T-helper 9 cell (primary cell): ENCODE measurements at places on chromosomes 1 and 21.
A peak's percentile ranks its signal among the peaks of the same experiment; 100 is the strongest.

- DNase-seq: no peak
These were observed 667 bp upstream of the CYB561D1 start for GRCh38 chr1:109493227-109493626.

GRCh38 chr1:116495535-116495934 lies 75.3 kb downstream of the CD58 start:
- DNase-seq: no peak

DNA sequence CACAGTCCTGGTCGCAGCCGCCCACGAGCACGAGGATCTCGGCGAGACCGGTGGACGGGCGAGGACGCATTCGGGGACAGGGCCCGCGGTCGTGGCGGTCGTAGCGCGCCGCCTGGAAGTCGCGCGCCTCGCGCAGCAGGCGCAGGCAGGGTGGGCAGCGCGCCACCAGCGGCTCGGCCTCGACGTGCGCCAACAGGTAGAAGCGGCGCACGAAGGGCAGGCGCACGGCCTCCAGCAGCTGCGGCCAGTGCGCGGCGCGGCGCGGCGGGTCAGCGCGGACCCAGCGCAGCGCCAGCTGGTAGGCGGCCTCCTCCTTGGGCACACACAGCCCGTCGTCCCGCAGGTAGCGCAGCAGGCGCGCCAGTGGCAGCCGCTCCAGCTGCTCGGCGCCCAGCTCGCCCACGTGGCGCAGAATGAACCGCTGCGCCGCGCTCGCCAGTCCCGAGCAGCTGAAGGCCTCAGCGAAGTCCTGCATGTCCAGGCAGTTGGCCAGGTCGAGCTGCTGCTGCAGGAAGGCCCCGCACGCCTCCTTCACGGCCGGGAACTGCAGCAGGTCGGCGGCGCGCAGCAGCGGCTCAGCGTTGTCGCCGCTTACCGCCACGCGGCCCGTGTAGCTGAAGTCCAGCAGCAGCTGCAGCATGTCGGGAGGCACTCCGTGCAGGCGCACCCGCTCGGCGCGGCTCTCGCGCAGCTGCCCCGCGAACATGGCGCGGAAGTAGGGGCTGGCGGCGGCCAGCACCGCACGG lies 573 bp downstream of the KLHL21 start:
- DNase-seq: no peak

GRCh38 chr1:4468804-4469514 lies 185.4 kb upstream of the AJAP1 start:
- no peak for DNase-seq

- DNase-seq: no peak
These were observed 2.7 kb downstream of the KHDC4 start for GRCh38 chr1:155931332-155932038.

DNA sequence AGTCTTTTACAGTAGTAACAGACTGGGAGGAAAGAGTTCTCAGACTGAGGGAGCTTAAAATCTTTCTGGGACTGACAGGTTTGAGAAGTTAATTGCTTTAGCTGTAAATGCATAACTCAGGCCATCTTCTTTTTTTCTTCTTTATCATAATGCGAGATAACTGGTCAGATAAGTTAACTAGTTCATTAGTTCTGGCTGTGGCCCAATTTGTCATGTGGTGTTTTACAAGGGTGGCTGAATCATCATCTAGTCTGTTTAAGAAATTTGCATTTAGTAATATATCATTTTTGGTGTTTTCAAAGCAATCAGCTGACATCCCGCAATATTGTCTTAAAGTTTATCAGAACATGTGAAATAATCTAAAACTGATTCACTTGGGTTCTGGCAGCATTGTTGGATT lies 14.0 kb downstream of the HSD3B2 start:
- DNase-seq: no peak

DNA sequence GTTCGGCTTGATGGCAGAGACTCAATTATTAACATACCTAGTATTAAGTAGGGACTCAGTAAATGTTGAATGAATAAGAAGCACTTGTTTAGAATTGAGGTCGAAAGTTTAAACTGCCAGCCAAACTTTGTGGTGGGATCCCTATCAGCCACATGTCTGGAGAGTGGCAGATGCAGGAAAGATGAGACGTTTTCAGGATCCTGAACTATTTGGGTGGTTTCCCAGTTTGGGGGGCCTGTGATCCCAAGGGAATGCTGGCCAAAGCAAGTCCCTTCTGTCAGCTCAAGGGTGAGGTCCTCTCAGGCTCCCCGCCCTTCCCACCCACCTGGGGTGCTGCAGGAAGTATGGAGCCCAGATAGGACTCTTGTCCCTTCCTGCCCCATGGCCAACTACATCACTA lies 38.6 kb downstream of the KCNC4 start:
- DNase-seq: no peak

- peak; percentile 64 for DNase-seq
These were observed at the start of gene KCNA3 for GRCh38 chr1:110674337-110675059. Gene KCNA3 (minus strand): TSS chr1:110674940. CDS start chr1:110674809, 131 bp downstream.

DNA sequence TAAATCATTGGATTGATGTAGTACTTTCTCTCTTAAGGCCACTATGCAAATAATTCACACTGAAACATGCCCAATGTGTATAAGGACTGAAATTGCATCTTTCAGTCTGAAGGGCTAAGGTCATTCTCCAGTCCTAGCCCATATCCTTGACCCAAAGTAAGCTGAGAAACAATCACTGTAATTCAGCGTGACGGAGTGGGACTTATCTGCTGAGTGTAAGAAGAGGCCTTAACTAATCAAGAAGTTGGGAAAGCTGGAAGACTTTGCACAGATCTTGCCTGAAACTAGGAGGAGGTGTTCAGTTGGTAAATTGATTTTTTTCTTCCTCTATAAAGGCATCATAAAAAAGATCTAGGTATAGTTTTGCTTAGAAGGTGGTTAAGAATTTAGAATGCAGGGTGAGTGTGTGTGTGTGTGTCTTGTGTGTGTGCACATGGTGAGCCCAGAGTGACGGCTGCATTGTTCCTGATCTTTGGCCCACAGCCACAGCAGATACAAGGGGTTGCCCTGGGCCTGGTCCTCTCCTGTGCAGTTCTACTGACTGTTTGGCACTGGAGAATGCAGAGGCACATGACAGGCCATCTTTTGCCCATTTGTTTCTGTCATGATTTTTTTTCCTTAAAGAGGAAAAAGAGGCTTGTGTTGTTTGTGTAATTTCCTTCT lies 13.3 kb upstream of the PPP2R5A start:
- no peak for DNase-seq

- no peak for DNase-seq
These were observed 4.7 kb upstream of the DENND2D start for GRCh38 chr1:111204983-111205713.

DNA sequence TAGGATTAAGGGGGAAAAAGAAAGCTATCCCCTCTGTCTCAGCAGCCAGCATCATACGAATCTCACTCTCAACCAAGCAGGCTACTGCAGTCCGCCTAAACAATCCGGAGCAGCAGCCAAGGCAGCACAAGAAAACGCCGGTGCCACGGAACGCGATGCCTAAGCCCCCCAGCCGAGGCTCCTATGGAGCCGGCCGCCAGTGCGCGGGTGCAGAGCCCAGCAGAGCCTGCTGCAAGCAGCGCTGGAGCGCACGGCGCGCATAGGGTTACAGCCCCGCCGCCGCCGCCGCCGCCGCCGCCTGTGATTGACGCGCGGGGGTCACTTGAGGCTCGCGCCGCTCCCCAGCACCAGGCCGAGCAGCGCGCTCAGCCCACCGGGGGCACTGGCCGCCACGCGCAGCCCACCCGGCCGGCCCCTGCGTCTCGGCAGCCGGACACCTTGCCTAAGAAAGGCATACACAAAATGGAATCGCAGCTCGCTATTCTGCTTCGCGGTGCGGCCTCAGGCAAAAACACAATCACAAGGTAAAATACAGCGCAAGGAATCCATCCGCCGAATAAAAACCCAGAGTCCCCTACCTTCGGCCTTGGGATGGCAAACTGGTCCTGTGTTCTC lies 780 bp downstream of the HIVEP3 start:
- DNase-seq: peak; percentile 45

DNA sequence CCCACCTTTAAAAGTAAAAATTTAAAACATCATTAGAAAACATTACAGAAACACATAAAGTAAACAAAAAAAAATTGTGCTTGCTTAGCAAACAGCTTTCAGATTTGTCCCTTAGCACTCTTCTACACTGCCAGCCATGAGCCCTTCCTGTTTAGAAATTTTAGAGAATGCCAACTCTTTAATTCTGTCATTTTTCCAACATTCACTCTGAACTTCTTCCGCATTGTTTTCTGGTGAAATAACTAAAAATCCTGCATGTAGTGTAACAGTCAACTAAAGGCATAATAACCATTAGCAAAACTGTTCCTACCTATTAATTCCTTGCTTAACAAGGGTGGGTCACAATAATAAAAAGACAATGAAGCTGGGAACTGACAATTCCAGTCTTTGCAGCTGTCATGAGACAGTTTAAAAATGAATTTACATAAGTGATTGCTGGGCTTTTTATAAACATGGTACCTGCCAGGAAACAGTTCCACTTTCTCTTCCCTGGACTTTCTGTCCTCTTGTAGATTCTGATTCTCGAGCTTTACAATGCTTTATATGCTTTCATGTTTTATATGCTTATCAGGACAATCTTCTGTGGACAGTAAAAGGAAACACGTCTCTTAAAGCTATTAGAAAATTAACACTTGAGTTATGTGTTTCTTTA lies 19.0 kb downstream of the GNG12 start:
- no peak for DNase-seq

GRCh38 chr1:42924082-42924850 lies 34.4 kb downstream of the SLC2A1 start:
- peak; percentile 88 for DNase-seq

DNA sequence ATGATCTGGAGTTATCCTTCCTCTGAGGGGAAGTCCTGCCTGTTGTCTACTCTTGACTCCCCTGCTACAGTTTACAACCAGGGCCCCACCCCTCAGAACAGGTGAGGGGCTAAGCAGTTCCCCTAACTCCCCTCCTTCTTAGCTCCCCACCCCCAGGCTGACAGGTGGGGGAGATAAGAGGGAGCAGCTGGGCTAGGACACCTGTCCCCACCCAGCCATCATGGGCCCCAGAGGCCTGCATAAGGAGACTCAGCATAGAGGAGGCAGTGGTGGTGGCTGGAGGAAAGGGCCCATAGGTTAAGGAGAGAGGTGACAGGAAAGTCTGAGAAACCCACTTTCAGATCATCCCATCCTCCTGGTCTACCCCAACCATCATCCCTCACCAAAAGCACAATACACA lies 6.8 kb downstream of the MEF2D start:
- no peak for DNase-seq

DNA sequence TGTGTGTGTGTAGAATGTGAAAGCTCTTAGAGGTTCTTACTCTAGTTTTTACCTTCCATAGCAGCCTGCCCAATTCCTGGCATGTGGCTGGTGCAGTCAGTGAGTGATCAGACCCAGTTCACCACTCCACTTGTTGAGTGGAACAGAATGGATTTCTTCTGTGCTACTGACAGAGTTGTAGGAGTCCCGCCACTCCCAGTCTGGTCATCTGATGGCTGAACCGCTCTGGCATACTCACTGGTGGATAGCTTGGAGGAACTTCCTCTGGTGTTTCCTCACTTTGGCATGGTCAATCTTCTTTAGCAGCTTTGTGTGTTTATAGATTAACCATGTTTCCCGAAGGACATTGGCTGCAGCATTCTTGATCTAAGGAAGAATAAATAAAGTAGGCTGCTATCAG lies 106.7 kb upstream of the ADAR start:
- DNase-seq: no peak

GRCh38 chr21:23507501-23507900 lies 2099.8 kb downstream of the MRPL39 start:
- no peak for DNase-seq

GRCh38 chr1:192668409-192668983 lies 32.5 kb downstream of the RGS13 start:
- no peak for DNase-seq

GRCh38 chr1:240152611-240153297 lies 61.1 kb downstream of the FMN2 start:
- DNase-seq: no peak

DNA sequence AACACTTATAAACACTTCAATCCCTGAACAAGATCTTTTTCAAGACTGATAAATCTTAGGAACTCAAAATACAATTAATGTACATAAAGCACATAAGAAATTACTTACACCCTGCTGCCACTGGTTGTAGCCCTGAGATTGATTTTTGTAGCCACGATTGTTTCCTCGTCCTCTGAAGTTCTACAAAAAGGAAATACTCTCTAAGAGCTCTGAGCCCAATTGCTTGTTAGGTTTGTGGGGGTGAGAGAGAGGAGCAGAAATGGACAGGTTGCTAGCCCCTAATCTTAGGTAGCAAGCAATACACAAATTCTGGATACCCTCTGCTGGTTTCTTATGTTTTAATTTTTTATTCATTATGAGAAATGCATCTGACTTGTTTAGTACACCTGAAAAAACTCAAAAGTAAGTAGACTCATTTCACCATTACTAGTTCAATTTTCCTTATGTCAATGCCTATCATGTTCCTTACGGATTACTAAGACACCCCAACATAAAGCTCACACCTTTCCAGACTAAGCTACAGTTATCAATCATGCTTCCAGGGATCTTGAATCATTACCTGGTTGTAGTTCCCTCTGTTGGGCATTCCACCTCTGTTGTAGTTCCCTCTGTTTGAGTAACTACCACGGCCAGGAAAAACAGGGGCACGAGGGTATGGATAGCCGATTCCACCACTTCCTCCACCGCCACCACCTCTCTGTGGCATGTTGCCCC lies 9.3 kb downstream of the HNRNPU start:
- no peak for DNase-seq

DNA sequence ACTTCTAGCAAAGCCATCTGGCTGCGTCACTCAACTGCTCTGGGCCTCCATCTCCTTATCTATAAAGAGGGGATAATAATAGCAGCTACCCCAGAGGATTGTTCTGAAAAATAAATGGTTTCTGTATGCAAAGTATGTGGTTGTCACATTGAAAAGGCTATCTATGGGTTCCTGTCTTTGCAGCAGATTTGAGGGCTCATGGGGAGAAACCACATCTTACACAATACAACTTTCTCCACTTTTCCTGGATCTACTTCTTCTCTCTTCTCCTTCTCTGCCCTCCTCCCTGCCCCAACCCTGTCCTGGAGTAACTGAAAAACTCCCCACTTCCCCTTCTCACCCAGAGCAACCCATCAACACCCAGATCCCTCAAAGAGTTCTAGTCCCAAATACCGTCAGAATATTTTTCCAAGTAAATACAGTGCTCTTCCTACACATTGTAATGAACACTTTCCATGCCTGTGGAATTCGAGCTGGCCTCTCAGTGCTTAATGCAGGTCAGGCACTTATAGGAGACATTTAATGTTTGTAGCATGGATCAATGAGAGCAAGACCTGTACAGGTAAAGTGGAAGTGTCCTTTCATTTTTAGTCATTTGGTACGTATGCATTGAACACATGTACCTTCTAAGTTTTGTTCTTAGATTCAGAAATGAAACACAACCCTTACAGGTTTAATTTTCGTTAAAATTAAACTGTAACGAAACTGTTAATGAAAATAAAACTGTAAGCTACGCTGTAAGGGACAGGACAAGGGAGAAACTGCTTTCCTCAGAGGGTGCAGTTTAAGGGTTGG lies 131.9 kb downstream of the AK5 start:
- DNase-seq: no peak

DNA sequence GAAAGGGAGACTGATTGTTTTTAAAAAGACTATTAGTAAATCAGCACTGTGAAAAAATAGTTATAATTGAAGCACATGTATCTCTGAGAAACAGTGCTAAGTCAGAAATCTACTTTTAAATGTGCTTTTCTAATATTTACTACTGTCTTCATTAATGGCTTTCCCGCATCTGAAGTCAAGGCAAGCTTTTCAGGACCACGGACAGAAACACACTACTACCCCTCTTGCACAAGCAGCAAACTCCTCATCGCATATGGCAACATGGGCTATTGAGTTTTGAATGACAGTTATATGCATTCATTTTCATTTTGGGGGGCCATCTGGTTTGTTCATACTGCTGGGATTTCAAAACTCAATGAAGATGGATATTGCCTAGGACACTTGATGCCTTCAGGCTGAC lies 433.4 kb upstream of the CAMK1G start:
- no peak for DNase-seq

- peak; percentile 60 for DNase-seq
These were observed 14.4 kb downstream of the CD58 start for GRCh38 chr1:116556289-116557006.
